Stomach (tissue), 19 donors: ENCODE measurements at places on chromosomes 3 and 15.

DNA sequence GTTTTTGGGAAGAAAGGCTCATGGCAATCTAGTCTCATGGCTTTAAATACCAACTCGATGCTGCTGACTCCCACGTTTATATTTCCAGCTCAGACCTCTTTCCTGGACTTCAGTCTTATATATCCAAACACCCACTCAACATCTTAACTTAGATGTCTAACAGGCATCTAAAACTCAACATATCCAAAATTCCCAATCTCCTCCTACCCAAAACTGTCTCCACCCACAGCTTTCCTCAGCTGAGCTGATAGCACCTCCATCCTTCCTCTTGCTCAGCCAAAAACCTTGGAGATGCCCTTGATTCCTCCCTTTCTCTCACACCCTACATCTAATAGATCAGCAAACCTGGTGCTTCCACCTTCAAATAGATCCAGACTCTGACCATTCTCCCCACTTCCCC lies 202.5 kb downstream of the TLE3 start:
- DNase-seq: no peak

DNA sequence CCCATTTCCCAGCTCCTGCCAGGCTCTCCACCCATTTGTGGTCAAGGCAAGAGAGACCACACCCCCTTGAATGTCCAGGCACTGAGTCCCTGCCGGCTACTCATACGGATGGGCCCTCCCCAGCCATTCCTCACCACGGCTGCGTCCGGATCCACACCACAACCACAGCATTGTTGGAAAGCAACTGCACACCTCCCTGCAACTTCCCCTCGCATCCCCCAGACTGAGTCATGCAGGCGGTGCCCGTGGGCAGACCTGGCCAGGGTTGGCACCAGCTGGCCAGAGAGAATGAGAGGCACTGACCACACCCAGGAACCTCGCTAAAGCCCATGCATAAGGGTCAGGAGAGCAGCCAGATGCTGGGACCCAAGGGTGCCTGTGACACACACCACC lies 30.5 kb downstream of the LOXL1 start:
- no peak for DNase-seq

GRCh38 chr15:30650012-30650929 lies 24.3 kb downstream of the ARHGAP11B start:
- no peak for DNase-seq

DNA sequence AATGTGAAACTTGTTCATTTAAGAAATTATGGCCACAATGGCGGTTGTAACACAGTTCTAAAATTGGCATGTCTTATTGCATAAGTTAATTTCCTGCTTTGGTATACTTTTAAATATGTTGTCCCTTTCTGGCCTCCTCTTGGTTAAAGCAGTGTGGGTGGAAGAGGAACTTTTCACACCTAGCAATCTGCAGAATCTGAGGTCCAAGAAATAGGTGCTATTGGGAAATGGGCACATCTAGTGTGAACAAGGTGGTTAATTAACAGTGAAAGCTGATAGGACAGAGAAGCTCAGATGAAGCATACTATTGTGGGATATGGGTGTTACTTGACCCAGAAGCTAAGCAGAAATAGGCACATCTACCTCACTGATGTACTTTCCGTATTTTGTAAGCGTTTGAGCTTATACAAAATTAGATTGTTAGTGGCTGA lies 10.6 kb downstream of the CMC1 start:
- no peak for DNase-seq

DNA sequence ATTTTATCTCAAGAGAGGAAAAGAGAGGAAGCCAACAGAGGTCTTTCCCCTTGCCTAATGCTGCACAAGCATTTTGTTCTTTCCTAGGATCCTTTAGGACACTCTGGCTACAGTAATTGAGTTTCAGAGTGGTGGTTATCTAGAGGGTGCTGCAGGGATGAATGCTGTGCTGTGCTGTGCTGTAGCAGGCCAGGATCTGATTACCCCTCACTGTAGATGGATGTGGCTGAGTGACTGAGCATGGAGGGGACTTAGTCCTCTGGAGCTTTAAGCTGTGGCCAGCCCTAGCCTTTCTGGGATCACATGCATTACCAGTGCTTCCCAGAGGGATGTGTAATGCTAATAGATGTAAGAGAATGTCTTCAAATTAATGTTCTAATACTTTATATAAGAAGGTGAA lies 94.8 kb downstream of the SLC9A9 start:
- no peak for DNase-seq

DNA sequence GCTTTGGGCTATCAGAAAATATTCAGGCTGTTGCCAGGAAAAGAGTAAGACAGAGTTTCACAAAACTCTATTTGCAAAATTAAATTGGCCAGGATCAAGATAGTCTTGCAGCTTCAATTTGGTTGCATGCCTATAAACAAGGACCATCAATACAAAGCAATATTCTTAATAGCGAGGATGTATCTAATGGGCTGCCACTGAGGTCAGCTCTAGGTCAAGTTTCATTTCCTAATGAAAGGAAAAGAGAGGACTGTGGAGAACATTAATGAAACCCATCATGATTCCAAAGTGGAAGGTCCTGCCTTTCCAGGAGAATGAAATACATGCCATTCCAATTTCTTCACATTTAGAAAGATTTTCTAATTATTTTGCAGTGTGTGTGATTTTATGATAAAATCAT lies 273.5 kb downstream of the AGBL1 start:
- no peak for DNase-seq

DNA sequence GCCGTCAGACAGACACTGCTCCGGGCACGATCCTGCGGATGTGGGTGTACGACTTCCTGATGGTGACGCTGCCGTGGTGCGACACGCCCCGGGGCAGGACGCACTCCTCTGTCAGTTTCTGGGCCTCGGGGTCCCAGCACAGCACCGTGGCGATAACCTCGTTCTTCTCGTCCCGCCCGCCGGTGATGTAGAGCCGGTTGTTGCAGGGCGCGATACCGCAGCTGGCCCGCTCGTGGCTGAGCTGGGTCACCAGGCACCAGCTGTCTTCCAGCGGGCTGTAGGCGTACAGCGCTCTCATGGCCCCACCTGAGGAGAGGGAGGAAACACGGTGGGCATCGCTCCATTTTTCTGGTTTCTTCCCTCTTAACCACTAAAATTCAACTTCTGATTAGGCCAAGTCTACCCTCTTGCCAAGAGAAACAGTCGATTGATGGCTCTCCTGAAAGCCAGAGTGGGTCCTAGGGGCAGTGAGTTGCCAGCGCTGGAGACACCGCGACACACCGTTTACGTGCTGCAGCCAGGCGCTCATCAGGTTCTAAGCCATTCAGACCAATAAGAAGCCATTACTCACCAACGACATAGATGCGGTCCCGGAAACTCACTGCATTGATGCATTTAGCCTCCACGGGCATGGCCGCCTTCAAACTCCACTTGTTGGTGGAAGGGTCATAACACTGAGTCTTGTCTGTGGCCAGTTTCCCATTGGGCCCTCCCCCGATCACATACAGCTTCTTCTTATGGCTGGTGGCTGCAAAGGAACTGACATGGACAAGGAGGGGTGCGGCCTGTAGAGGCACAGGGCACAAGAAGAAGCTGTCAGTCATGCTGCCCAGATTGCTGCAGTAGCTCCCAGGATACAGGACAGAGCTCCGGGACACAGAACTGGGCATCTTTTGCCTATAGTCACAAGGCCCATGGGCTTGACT lies 63.3 kb downstream of the KLHL6 start:
- no peak for DNase-seq

- peak; percentile 77 for DNase-seq
These were observed 1.3 kb downstream of the DNAH1 start for GRCh38 chr3:52317208-52318000.

DNA sequence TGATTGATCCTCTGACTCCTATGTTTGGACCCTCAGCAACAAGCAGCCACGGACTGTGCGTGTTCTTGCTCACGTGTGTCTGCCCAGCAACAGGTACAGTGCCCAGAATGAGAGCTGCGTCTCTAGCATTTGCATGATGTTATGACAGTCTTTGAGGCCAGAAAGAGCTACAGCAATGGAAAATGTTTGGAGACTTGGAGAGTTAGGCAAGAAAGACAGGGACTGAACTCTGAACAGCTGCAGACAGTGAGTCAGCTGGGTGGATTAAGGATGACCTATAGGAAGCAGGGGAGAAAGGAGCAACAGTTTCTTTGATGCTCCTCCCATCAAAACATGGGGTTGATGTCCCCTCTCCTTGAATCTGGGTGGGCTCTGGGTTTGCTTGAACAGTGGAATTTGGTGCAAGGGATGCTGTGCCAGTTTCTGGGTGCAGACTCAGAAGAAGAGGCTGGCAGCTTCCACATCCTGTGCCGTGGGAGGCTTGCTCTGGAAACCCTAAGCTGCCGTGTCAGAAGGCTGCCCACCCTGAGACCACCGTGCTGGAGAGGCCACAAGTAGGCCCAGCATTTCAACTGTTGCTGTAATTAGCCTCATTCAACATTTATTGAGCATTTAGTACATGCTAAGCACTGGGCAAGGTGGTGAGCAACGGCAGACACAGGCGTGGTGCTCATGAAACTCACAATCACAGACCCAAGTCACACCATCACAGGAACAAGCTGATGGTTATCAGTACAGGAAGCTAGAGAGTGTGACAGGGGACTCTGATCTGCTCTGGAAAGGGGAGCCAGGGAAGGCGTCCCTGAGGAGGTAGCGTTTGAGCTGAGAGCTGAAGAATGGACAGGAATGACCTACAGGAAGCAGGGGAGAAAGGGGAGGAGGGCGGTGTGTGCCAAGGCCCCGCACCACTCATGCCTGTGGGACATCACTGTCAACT lies 21.7 kb downstream of the CCR9 start:
- no peak for DNase-seq

DNA sequence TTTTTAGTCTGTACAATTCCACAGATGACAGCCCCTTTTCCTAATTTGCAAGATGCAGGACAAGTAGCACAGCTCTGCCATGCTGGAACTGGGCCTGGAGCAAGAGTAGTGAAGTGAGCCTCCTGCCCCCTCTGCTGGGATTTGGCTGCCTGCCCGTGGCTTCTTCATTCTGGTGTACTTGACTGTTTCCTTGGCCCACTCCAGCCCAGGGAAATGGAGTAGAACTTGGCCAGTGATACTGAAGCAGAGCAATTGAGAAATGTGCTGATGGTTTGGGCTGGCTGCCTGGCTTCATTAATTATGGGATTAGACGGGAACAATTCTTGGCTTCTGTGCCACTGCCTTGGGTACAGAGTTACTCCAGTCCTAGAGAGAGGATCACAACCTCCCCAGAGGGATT lies 2.8 kb downstream of the GPD1L start:
- peak; percentile 89 for DNase-seq
